MCF 10A (cell line): ENCODE measurements at places on chromosomes 11 and 22. TPM values are rescaled to one million over a fixed set of nuclear protein-coding genes. Genes with fewer than 3 reads are reported as not detected.
A peak's percentile ranks its signal among the peaks of the same experiment; 100 is the strongest.

The METTL15 gene
- total RNA-seq: 16.8 and 19.9 TPM in 2 replicates

The KCNC1 gene
- not detected in 2 replicates for total RNA-seq

The OR8D4 gene
- not detected in 2 replicates for total RNA-seq

The TMPRSS4 gene
- not detected in 2 replicates for total RNA-seq

The SYCE3 gene
- total RNA-seq: 0.82 and 1.2 TPM in 2 replicates

The OR4D5 gene
- not detected in 2 replicates for total RNA-seq

The TREH gene
- total RNA-seq: not detected in 2 replicates

The E2F8 gene
- total RNA-seq: 0.88 and 1.2 TPM in 2 replicates

The IFTAP gene
- 13.1 and 18.6 TPM in 2 replicates for total RNA-seq

The MIAT gene
- total RNA-seq: 0.49 and 0.56 TPM in 2 replicates

DNA sequence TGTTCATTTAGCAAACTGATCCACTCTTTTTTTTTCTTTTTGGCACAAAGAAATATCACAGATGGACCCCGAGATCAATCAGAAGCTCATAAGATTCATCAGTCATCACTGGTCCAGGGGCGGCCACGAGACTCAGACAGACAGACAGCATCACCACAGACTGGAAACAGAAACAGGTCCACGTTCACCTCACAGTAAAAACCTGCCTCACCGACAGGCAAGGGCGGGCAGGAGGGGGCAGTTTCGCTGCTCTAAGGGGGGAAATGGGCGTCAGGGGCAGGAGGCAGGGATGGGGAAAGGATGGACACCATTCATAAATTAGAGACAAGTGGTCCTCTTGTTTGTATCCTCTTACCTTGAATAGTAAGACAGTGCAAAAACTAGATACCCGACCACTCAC, 16.5 kb downstream of the CHST1 start:
- DNase-seq: no peak

DNA sequence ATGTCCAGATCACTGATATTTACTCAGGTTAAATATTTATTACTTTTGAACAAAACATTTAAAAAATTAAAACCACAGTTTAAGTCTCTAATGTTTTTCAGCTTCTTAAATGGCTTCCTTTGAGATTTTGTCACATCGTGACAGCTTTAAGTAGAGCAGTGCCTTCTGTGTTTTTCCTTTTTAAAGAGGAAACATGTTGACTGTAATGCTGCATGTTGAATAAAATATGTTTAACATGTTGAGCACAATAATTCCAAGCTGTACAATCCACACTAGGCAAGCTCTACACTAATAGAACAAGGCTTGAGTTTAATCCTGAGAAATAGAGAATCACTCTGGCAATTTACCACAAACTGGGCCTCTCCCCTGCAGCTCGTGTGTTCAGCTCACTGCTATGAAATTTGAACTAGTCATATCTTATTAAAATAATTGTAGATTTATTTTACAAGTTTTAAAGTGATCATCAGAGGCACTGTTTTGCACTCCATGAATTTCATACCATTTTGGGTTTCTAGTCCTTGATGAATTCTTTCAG, 368.3 kb downstream of the SOX6 start:
- no peak for DNase-seq

DNA sequence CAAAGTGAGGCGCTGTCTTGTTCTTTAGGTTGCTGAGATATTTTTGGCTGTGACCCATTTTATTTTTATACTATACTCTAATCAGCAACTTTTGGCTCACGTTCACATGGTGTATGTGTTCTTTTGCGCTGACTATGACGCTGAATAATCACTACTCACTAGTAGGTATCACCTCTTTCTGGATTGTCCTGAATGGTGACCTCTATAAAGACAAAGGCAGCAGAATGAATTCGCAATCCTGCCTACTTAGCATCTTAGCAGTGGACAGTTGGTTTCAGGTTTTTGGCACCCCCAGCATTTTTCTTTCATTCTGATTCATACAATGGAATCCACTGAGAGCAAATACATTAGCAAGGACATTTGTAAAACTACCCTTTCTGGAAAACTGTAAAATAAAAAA, 351.3 kb downstream of the JRKL start:
- no peak for DNase-seq

DNA sequence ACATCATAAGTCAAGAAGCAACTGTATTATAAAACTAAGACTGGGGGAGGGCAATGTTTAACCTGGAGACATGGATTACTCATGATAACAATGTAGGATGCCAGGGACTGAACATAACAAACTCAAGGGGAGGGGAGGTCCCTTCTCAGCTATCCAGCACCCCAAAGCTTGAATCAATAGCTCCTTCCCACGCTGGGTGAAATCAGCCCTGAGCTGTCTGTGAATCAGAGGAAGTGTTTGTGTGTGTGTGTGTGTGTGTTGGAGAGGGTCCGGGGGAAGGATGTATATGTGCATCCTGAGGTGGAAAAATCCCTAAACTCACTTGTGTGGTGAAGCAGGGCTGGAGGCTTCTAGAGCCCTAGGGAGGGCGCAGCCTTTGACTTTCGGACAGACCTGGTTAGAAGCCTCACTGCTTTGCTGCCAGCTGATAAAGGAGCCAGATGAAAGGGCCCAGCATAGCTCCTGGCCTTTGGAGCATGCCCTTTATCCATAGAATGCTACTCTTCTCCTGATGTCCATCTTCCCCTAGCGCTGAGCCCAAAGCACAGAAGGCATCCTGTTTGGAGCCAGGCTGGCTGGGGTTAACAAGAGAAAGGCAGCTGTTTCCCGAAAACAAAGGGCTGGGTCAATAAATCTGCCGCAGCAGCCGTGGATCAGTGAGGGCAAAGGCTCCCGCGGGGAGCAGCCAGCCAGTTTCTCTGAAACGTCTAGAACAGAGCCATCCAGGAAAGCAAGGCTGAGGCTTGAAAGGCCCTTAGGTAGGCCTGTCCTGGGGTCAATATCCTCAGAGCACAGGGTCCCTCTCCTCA, 35.8 kb downstream of the TNKS1BP1 start:
- peak; percentile 47 for DNase-seq

- DNase-seq: no peak
Measured at GRCh38 chr22:24051568-24051967, 40.5 kb downstream of the CABIN1 start.

DNA sequence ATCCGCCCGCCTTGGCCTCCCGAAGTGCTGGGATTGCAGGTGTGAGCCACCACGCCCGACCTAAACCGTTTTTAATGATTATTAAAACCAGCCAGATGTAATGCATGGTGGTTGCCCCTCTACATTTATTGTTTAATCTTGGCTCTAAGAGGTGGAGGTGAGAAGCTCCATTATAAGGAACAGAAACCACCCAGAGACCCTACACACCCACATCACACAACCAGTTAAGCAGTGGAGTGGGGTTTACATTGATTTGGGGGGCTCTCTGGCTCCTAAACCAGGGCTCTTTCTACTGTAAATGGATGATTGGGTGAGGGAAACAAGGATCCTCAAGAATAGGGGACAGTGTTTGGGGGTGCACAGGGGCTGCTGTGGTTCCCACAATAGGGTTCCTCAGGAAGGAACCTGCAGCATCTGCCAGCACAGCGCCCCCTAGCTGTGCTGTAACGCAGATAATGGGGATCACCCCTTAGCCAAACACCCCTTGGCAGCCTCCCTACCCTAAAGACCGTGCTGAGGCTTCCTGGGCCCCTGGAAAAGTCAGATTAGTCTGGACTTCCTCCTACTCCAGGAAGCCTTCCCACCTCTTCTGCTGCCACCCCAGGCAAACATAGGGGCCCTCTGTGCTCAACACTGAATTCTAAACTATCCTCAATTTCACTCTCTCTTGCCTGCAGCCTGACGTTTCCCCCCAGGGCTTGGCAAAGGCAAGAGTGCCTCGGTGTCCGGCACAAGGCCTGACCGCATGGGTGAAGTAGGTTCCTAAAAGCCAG, 2.4 kb downstream of the MPST start:
- DNase-seq: peak; percentile 50

DNA sequence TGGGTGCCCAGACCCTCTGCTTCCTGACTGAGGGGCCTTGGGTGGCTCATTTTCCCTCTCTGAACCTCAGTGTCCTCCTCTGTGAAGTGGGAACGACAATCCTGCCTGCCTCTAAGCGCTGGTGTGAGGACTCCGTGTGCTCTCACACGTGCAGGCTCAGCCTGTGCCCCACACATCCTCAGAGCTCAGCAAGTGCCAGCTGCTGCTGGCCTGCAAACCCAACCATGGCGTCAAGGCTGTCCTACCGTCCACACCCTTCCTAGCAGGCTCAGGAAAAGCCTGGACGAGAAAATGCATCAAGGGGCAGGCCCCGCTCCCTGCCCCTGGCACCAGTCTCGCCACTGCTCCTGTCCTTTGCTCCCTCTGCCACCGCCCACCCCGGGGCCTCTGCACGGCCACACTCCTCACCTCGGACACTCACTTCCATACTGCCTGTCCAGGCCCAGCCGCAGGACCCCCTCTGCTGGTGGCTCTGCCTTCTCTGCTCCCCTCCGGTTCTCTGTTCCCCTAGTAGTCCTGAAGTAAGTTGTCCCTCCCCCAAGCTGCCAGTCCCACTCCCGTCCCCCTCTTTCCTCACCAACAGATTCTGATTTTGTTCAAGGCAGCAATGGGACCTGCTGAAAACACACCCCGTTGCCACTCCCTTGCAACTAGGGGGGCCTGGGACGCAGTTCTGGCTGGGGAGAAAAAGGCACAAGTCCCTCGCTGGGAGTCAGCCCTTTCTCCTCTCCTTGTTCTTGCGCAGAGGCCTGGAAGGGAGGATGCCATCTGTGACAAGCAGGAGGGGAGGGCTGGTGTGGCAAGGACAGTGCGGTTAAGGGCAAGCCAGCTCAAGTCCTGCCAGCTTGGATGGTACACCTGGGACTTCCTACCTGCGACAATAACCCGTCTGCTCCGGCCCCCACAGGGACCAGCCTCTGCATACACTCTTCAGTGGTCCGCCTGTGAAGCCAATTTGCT, 62.2 kb downstream of the ARFGAP3 start:
- DNase-seq: no peak

GRCh38 chr11:76788661-76789442, 5.7 kb downstream of the TSKU start:
- peak; percentile 94 for DNase-seq

DNA sequence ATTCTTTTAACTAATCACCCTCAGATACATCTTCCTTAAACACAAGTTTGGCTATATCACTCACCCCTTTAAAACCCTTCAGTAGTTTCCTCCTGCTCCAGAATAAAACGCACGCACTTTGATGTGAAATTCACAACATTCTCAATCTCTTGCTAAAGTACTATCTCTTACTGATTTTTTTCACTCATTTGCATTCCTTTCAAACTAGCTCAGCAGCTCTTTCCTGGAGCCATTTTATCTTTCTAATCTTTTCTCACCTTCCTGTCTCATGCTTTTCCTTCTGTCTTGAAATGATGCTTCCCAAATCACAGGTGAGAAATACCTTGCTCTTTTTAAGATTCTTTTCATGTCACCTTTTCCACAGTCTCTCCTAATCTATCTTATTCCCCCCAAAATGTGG, 1074.4 kb downstream of the DLG2 start:
- DNase-seq: no peak

DNA sequence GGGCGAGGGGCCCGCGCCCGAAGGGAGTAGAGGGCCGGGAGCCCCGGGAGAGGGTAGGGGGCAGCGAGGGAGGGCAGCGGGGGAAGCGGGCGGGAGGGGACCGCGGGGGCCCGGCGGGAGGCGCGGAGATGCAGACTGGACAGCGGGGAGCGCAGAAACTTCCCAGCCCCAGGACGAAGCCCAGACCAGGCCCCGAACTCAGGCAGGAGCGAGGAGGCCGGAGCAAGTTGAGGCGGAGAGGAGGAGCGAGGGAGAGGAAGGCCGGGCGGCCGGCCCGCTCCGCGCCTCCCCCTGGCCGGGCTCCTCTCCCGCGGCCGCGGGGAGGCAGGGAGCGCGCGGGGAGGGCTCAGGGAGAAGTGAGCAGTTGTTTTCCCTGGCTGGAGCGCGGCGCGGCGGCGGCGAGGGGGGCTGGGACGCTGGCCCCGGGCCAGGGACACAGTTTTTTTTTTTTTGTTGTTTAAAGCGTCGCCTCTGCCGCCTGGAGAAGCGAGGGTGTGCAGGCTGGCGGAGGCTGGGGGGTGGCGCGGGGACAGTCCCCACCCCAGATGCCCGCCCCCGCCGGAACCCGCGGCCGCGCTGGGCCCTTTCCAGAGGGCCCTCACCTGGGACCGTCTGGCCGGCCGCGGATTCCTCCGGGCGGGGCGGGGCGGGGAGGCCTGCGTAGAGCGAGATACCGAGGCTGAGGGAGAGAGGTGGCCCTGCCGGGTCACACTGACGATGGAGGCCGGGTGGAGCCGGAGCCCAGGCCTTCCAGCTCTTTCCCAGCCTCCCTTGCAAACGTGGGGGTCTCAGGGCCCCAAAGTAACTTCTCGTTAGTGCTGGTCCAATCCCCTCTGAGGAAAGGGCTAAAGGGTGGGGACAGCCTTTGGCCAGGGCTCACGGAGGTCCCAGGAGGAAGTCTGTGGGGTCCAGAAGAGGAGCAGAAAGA, at the start of gene LTBP3:
TSS of gene LTBP3 (minus strand) at position 358 of the 928 bp plus-strand sequence. CDS start 400 bp downstream, outside the sequence.
- DNase-seq: peak; percentile 87

GRCh38 chr11:63599211-63600122, 14.8 kb downstream of the PLAAT3 start:
- peak; percentile 57 for DNase-seq

DNA sequence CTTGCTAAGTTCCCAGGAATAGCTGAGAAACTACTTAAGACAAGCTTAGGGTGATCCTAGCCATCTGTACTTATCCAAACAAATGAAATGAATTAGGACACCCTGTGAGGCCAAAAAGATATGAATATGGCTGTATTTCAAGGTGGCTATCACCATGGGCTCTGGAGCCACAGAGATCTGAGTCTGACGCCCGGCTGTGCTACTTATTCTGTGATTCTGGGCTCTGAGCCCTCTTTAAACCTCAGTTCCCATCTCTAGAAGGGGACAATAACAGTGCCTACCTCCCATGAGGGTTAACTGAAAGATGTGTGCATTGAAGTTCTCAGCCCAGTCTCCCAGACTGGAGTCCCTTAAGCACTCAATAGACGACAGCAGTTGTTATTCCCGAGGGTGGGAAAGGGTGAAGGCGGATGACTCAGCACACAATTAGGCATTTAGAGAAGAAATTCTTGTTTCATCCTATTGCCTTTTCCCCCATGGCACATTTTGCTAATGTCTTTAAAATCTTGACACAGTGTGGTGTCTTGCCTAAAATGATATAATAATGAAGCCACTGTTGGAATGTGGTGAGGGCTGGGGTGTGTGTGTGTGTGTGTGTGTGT, 132.5 kb downstream of the ADAMTS15 start:
- DNase-seq: peak; percentile 69

- peak; percentile 55 for DNase-seq
Measured at GRCh38 chr22:17785185-17786184, 11.2 kb upstream of the BID start.

GRCh38 chr11:45041596-45041995, 90.9 kb upstream of the TP53I11 start:
- no peak for DNase-seq

- DNase-seq: no peak
Measured at GRCh38 chr22:49768951-49769690, 58.6 kb downstream of the BRD1 start.
